Stimulated activated CD4-positive, alpha-beta T cell treated with anti-CD3 and anti-CD28 coated beads, Interleukin-15, amount 100 ng/mL, for 1 hour (primary cell): ENCODE measurements at places on chromosomes 2 and 18.

DNA sequence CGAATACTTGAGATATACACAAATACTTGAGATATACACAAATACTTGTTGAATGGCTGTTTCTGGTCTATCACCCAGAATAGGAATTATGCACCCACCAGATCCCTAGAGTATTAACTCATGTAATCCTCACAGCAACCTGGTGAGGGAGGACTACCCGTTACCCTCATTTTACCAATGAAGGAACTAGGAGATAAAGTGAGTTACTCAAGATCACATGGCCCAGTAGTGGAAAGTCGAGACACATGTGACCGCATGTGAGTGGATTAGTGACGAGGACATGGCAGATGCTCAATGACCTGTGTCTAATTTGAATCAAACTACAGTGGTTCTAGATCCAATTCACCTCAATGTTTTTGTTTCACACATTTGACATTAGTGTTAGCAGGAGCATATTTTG lies 2.4 kb downstream of the MOGAT1 start:
- no peak for DNase-seq

DNA sequence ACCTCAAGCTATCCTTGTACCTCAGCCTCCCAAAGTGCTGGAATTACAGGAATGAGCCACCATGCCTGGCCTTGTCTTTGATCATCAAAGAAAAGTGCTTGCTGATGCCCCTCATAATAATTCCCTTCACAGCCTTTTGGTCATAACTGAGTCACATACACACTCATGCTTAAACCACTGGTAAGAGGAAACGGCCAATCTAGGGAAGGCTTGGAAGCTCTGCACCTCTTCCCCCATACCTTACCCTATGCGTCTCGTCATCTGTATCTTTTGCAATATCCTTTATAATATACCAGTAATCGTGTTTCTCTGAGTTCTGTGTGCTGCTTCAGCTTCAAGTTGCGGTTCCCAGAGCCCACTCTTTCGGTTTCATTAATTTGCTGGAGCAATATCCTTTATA lies 4.8 kb upstream of the RNF138 start:
- DNase-seq = no peak

- no peak for DNase-seq
Observed at GRCh38 chr2:225070811-225071210, 28.5 kb upstream of the DOCK10 start.

DNA sequence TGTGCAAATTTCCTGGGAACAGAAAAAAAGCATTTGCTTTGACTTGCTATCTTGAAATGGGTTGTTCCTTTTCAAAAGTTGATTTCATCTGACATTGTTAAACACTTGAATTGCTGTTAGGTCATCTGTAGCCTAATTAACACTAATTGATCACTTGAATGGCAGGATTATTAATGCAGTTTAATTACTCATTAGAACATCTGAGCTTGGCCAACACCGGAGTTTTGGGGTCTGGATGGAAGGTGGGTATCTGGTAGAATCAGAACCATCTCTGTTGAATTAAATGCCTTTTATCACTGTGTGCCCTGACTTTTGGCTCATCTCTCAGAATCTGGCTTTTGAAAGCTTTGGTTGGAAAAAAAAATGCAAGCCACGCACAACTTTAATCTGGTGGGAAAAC lies 8.4 kb downstream of the DAPL1 start:
- no peak for DNase-seq

DNA sequence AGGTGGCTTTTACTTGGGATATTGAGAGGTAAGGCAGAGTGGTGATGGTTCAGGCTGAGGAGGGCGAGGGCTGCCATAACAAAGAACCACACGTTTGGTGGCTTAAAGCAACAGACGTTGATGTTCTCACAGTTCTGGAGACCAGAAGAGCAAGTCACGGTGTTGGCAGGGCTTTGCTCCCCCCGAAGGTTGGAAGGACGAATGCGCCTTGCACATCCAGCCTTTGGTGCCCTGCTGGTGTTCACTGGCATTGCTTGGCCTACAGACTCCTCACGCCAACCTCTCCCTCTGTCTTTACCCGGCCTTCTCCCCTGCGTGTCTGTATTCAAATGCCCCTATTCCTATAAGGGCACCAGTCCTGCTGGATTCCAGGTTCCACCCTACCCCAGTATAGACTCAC lies 125.4 kb downstream of the TPO start:
- no peak for DNase-seq

- DNase-seq = no peak
Observed at GRCh38 chr2:219455581-219455980, 20.9 kb downstream of the SPEG start.

GRCh38 chr18:32318581-32318980 lies 128.7 kb downstream of the MEP1B start:
- no peak for DNase-seq

GRCh38 chr2:187129868-187130267 lies 280.9 kb upstream of the ZSWIM2 start:
- no peak for DNase-seq

- no peak for DNase-seq
Observed at GRCh38 chr18:13877157-13877556, 38.2 kb downstream of the MC2R start.

GRCh38 chr18:70459251-70459650 lies 170.4 kb downstream of the SOCS6 start:
- DNase-seq = no peak

- no peak for DNase-seq
Observed at GRCh38 chr2:37575780-37576179, 95.7 kb downstream of the CDC42EP3 start.

DNA sequence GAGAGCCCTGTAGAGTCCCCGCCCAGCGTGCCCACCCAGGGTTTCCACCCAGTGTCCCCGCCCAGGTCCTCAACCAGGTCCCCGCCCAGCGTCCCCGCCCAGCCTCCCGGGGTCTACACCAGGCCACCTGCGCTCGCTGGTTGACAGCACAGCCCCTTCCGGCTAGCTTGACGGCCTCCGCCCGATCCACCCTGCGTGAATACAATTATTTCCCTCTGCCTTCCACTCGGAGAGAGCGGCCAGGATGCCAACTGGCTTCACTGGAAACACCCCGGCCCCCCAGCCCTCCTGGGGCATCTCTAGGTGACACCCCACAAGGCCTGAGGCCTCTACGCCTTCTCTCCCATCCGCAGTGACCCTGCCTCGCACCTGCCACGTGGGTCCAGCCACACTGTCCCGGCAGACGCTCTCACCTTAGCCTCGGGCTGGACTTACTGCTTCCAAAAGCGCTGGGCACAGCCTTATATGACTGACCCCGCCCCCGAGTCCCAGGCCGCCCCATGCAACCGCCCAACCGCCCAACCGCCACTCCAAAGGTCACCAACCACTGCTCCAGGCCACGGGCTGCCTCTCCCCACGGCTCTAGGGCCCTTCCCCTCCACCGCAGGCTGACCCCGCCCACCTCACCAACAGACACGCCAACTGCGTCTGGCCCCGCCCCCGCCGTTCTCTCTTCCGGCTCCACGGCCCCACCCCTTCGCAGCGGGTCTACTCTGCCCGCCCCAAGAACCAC lies 188.1 kb downstream of the LAMA1 start:
- DNase-seq = no peak

DNA sequence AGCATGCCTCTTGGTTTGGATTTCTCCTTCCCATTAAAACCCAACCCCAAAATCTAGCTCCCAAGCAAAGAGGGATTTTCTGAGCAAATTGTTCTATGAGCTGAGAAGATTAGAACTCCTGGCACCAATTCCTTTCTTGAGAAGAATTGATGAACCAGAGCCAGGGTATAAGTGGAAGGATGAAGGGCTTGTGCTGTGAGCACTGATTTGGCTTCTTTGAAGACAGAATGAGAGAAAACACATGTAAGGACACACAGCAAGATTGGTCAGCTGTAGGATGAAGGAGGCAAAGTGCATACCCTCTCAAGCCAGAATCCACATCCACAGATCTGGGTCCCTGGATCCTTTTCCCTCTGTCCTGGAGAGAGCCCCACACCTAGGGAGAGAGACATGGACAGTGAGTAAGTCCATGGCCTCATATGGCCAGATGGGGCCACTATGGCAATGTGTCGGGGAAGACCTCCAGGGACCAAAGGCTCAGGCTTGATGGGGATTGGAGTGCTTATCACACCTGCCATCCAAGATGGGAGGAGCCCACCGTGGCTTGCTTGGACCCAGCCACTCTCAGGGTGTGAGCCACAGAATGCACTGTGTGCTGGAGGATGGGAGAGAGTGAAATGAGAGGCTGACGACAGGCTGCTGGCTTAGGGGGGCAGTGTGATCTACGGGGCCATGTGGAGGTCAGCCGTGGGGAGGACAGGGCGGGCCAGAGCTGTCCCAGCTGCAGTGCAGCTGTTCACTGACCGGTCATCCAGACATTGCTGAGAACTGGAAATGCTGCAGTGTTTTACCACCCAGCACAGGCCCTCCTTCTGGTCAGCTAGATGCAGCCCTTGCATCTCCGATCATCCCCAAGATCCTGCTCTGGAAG lies 339.8 kb downstream of the CYP26B1 start:
- no peak for DNase-seq

- no peak for DNase-seq
Observed at GRCh38 chr2:186325827-186326535, 160.1 kb upstream of the ZC3H15 start.

- DNase-seq = no peak
Observed at GRCh38 chr2:209974576-209974975, 27.9 kb upstream of the RPE start.

DNA sequence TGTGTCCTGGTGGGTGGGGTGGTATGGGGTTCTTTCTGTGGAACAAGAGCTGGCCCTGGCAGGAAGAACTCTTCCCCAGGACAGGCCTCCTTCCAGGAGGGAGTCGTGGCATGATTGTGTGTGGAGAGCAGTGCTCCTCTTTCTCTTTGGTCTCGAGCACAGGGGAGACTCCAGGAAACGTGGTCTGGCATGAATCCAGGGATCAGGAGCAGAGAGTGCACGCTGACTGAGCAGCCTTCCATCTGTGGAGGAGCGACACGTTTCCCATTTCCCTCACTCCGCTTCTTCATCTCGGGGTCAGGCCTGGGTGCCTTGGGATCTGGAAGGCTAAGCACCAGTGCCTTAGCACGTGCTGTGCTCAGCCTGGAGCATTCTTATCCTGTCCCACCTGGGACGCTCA lies 132.0 kb upstream of the HDAC4 start:
- no peak for DNase-seq

- DNase-seq = no peak
Observed at GRCh38 chr2:187233811-187234210, 214.2 kb downstream of the CALCRL start.

DNA sequence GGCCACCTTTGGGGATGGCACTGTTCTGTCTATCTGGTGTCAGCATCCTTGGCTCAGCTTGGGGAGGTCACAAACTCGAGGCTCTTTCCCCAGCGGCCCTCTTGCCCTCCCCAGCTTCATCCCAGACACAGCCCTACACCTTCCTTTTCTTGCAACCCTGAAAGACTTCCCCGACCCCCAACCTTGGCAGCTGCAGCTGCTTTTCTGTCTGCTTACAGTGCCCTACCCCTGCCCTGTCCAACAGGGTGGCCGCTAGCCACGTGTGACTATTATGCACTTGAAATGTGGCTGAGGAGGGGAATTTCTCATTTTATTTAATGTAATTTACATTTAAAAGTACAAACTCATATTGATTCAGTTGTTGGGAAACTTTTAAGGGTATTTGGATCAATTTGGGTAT lies 41.3 kb downstream of the NGEF start:
- no peak for DNase-seq

DNA sequence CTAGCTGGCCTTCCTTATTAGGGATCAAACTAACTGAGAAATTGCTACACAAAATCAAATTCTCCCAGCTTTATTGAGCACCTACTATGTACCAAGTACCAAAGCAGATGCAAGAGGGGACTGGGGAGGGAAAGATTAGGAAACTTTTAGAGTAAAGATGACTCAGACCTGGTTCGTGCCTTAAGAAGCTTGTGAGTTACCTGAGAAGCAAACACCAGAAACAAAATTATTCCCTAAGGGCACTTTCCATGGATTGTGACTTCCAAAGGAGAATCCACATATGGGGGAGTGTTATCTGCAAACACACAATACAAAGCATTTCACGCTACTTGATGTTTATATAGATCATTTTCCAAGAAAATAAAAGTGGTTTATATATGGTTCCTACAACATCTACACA lies 326.9 kb upstream of the HNRNPA3 start:
- no peak for DNase-seq

GRCh38 chr18:39318008-39318407 lies 1752.4 kb upstream of the CELF4 start:
- no peak for DNase-seq

- no peak for DNase-seq
Observed at GRCh38 chr2:143668234-143668633, 539.0 kb downstream of the ARHGAP15 start.

GRCh38 chr2:211812587-211812986 lies 726.0 kb downstream of the ERBB4 start:
- no peak for DNase-seq
